ENCODE measurements at places on chromosomes 11 and 22.

- DNase-seq = peak; percentile 49
Measured at GRCh38 chr11:67302571-67303131, 679 bp upstream of the SSH3 start.

- DNase-seq = peak; percentile 57
Measured at GRCh38 chr11:122215244-122215992, 99.4 kb upstream of the BLID start.

- DNase-seq = no peak
Measured at GRCh38 chr11:134519390-134519750, 107.3 kb upstream of the B3GAT1 start.

- DNase-seq = no peak
Measured at GRCh38 chr11:120569861-120570260, 58.3 kb downstream of the GRIK4 start.

DNA sequence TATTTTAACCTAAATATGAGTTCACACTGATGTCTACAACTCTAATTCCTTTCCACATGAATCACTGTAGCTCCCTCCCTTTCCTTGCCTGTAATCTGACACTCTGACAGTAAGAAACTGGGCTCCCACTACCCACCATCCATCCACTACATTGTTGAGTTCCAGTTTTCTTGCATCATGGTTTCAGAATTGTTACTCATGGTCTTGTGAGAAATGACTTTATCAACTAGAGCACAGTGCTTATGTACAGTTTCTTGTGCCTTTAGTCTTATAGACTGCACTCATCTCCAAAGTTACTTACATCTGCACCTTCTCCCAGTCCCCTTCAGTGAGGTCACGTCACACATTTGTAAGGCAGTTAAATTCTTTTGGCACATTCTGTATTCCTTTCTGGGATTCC is 78.6 kb downstream of the RTL6 start:
- DNase-seq = no peak

- DNase-seq = no peak
Measured at GRCh38 chr11:81203876-81204275, 1529.8 kb downstream of the FAM181B start.

GRCh38 chr11:86056351-86056854 is 12.5 kb downstream of the PICALM start:
- no peak for DNase-seq

- DNase-seq = no peak
Measured at GRCh38 chr22:50583294-50583861, 729 bp upstream of the CHKB start.

DNA sequence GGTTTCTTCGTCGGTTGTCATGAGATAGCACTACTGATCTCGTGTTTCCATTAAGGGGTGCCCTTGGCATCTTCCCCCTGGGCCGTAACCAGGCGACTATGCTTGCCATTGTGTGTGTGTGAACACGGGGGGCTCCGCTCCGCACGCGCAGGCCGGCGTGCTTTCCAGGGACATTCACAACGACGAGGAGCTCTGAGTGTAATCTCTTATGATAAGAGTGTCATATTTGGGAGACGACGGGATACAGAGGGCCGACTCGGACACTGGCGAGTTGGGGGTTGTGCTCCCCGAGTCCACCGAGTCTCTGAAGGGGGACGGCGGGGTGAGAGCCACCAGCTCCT is 170.9 kb upstream of the CTSC start:
- no peak for DNase-seq

- no peak for DNase-seq
Measured at GRCh38 chr11:85626496-85626895, 648 bp downstream of the DLG2 start.

DNA sequence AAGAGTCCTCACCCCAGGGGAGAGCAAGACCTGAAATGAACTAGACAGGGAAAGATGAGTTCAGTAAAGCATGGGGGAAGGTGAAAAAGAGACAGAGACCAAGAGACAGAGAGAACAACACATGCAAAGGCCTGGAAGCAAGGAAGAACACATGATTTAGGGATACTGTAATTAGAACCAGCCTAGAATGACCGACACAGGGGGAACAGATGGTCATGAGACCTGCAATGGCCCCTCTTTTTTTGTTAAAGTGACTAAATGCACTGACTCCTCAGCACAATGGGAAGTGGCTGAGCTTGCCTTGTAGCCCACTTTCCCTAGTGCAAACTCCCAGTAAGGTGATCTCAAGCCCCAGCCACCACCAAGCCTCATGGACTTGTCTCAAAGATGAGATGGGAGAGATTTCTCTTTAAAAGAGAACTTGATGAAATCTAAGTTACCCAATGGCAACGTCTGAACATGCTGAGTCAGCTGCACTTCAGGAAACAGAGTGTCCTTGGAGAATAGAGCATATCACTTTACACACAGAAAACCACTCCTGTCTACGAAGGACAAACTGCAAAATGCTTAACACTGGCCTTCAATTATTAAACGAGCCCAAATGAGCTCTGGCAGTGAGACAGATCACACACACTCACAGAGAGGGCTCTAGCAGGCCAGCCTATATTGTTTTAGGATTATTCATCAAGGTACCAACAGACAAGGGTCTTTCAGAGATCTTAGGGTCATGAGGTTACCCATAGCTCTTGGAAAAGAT is 91.0 kb downstream of the SERGEF start:
- no peak for DNase-seq

DNA sequence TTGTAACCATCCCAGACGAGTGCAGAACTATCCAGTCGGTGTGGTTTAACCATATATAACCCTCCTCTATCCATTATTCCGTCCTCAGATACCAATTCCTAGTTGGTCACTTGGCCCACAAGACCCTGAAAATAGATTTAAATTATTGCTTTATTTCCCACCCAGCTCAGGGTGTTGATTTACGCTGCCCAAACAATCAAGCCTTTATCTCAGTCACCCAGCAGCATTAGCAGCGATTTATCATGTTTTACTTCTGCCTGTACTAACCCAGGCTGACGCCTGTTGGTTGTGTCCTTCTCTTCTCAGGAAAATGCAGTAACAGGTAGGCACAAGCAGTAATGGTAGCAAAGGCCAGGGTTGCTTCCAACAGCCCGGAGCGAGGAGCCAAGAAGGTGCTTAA is 81.2 kb downstream of the DSCAML1 start:
- DNase-seq = no peak

DNA sequence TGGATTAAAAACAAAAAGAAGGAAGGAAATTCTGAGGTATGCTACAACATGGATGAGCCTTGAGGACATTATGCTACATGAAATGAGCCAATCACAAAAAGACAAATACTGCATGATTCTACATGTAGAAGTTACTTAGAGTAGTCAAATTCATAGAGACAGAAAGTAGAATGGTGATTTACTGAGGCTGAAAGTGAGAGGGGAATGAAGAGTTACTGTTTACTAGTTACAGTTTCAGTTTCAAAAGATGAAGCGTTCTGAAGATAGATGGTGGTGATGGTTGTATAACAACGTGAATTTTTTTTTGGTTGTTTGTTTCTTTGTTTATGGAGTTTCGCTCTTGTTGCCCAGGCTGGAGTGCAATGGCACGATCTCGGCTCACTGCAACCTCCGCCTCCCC is 9.5 kb downstream of the OR5P2 start:
- DNase-seq = no peak

DNA sequence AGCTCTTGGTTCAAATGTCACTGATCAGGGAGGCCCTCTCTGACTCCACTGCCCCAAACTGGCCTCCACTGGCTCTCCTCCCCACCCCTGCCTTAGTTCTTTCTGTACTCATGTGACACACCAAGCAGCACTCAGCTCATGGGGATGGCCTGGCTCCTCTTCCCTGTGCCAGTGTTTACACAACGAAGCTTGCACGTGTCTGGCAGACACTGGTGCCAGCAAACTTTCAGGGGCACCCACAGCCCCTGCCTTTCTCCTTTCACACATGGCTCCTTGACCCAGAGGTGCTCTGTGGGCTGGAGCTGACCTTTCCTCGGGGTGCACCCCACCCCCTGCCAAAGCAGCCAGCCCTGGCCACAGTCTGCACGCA is 37.6 kb upstream of the PARVG start:
- no peak for DNase-seq

- DNase-seq = no peak
Measured at GRCh38 chr11:16806791-16807190, 68.3 kb downstream of the C11orf58 start.

GRCh38 chr11:44528103-44528502 is 37.4 kb upstream of the CD82 start:
- no peak for DNase-seq

DNA sequence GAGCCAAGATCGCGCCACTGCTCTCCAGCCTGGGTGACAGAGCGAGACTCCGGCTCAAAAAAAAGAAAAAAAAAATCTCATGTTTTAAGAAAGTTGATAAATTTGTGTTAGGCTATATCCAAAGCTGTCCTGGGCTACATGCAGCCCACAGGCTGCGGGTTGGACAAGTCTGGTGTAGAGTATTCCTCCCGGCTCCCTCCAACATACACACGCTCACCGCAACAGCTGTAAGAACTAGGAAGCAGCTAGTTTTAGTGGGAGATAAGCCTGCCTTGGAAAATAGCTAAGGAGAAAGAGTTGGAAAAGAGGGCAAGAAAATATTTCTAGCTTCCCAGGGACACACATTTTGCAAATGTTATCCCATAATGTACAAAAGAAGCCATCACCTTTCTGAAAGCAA is 46.6 kb downstream of the CELF1 start:
- DNase-seq = no peak

- DNase-seq = no peak
Measured at GRCh38 chr22:47152938-47153337, 390.5 kb downstream of the TBC1D22A start.

- DNase-seq = peak; percentile 63
Measured at GRCh38 chr11:68099474-68100405, 21.4 kb downstream of the CHKA start.

DNA sequence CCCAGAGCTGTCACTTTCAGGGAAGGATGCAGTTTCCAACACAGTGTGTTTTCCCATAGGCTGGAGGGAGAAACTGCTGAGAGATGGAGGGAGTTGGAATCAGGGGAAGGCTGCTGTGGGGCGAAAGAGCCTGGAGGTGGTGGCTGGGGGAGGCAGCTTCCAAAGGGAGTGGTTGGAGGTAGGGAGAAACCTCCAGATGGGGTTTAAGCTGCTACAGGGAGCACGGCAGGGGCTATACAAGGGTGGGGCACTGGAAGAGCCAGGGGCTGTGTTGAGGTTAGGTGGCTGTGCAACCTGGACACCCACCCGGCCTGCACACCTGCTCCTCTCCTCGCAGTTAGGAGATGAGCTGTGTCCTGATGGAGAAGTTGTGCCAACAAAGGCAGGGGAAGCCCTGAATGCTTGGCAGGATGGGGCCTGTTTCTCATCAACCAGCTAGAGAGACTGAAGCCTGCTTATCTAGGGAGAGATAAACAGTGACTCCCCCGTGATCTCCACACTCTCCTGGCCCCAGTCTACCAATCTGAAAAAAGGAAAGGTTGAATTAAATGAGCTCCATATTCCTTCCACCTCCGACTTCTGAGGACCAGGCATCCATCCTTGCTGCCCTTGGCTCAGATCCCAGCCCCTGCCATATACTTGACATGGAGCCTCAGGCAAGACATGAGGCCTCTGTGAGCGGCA is 3.6 kb upstream of the SLCO2B1 start:
- DNase-seq = no peak

GRCh38 chr11:79294845-79295731 is 145.7 kb downstream of the TENM4 start:
- DNase-seq = no peak

- no peak for DNase-seq
Measured at GRCh38 chr11:57483562-57483918, 23.2 kb downstream of the RTN4RL2 start.

GRCh38 chr11:92962446-92962845 is 7.0 kb upstream of the MTNR1B start:
- no peak for DNase-seq

- DNase-seq = no peak
Measured at GRCh38 chr11:100831929-100832494, 144.9 kb downstream of the ARHGAP42 start.

GRCh38 chr22:38674888-38675287 is 6.9 kb upstream of the TOMM22 start:
- no peak for DNase-seq

GRCh38 chr22:25566186-25566897 is 1.9 kb downstream of the GRK3 start:
- DNase-seq = no peak

DNA sequence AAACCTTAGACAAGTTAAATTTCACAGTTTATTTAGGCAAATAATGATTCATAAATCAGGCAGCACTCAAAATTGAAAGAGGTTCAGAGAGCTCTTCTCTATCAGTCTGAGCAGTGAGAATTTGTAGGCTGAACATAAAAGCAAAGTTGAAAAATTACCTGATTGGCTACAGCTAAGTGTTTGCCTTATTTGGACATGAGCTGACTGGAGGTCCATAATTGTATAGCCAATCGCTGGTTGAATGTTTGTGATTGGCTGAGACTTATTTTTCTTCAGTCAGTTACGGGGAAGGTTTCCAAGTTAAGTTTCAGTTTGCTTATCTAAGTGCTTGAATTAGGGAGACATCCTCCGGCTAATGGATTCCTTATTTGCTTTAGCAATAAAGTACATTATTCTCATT is 527.5 kb downstream of the CNTN5 start:
- no peak for DNase-seq

- peak; percentile 12 for DNase-seq
Measured at GRCh38 chr11:76832361-76832760, 28.4 kb upstream of the ACER3 start.

DNA sequence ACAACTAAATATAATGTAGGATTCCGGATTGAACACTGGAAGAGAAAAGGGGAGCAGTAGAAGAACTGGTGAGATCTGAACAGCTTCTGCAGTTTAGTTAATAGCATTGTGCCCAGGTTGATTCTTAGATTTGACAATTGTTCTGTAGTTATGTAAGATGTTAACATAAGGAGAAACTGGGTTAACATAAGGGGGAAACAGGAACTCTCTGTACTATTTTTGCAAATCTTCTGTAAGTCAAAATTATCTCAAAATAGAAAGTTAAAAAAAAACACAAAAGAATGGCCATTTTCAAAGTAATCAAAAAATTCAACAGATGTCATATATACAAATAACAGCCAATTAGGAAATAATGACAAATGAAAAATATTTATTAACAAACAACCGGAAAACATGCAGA is 18.7 kb upstream of the LRP5 start:
- DNase-seq = no peak

GRCh38 chr11:68939583-68940555 is 36.2 kb downstream of the IGHMBP2 start:
- DNase-seq = no peak

GRCh38 chr11:109940816-109941215 is 152.4 kb upstream of the ZC3H12C start:
- DNase-seq = no peak

DNA sequence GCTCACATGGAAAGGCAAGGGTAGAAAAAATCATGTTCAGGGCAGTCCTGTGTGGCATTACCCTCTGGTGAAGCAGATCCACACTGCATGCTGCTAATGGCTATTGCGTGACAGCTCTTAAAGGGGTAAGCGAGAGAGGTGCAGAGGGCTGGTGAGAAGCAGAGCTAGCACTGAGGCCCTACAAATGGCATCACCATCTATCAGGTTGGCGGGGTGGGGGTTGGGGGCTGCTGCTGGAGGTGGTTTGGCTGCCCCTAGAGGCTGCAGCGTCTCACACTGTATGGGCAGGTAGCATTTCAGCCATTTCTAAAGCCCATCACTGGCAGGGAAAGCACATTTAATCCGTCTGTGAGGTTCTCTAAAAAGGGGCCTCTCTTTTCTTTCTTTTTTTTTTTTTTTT is 16.9 kb upstream of the TMA7B start:
- DNase-seq = no peak

GRCh38 chr11:8342821-8343681 is 79.4 kb upstream of the LMO1 start:
- DNase-seq = no peak

- DNase-seq = no peak
Measured at GRCh38 chr11:2118677-2119076, 20.5 kb downstream of the IGF2 start.

All from colonic mucosa (tissue), 4 donors.